NAMALWA (cell line): ENCODE measurements at places on chromosomes 6 and 20.

GRCh38 chr6:38714239-38715015 lies 684 bp upstream of the DNAH8 start:
- DNase-seq: no peak

GRCh38 chr6:83511901-83512681 lies at the start of gene PRSS35:
PRSS35 (plus strand) TSS chr6:83512534; CDS start chr6:83523442, 10,908 bp downstream.
- peak; percentile 13 for DNase-seq

DNA sequence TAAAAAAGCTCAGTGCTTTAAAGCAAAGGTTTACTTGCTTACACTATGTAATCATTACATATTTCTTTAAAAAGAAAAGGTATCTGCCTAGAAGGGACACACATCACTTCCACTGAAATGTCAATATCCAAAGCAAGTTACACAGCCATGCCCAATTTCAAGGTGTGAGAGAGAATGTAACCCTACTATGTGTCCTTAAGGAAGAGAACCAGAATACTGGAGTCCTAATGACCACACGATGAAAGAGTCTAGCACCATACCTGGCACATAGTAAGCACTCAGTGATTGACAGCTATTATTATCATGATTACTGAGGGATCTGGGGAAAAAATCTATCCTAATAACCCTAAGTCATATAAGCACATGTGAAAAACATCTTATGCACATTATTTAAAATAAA lies 10.4 kb downstream of the CHD6 start:
- DNase-seq: no peak

- DNase-seq: no peak
These were observed 146.8 kb upstream of the UST start for GRCh38 chr6:148599967-148600426.

DNA sequence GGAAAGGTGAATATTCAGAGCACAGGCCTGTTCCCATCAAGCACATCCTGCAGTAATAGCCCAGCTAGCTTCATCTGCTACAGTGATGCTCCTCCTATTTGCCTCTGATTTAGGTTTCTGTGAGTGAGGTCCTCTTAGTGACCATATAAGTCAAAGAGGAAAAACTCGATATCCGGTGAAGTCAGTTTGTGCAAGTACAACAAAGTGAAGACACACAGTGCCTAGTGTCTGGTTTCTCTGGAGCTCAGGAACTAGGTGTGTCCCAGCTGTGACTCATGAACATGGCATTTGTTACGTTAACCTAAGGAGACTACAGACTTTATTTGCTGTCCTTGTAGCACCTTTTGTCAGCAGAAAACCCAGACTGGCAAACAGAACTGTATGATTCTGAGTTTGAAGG lies 33.9 kb downstream of the EDN1 start:
- DNase-seq: no peak

GRCh38 chr6:92446052-92446451 lies 973.3 kb downstream of the EPHA7 start:
- no peak for DNase-seq

GRCh38 chr6:122778985-122779661 lies 393 bp upstream of the FABP7 start:
- no peak for DNase-seq

- no peak for DNase-seq
These were observed 55.6 kb downstream of the KIAA0408 start for GRCh38 chr6:127403636-127404035.

DNA sequence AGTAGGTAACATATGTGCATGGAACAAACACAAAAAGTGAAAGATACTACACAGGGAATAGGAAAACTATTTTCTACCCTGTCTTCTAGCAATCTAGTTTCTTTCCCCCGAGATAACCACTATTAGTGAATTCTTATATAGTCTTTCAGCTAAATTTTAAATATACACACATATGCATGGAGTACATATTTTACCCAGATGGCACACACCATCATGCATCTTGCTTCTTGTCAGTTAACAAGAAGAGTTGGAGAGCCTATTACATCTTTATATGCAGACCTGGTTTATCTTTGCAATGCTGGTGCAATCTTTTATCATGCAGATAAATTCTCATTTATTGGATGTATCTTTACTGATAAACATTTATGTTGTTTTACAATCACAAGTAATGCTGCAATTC lies 100.4 kb downstream of the OTOR start:
- DNase-seq: no peak

DNA sequence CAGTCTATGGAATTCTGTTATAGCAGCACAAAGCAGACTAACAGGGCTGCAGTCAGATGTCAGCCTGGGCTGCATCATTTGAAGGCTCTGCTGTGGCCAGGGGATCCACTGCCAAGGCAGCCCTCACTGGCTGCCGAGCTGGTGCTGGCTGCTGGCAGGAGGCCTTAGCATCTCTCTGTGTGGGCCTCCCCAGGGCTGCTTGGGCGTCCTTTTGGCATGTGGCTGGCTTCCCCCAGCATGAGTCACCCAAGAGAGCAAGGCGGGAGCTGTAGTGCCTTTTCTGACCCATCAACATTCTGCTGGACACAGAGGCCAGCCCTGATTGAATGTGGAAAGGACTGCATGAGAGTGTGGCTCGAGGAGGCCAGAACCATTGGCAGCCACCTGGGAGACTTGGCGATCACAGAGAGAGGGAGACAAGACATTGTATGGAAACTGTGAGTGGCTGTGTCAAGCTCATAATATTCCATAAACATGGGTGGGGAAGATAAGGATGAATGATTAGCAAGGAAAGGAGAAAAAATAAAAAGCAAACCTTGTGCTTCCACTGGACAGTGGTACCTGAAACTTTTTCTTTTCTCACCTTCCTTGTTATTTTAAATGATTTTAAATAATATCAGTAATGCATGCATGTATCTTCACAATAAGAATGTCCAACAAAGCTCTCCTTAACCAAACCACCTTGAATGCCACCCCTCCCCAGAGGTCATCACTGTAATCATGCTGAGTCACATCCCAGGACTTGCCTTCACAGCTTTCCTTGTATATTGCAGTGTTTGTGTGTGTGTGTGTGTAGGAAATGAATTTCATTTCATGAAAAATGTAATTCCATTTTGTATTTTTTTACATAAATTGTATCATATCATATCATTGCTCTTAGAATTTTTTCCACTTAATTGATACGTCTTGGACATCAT lies 55.0 kb upstream of the VSX1 start:
- DNase-seq: no peak

DNA sequence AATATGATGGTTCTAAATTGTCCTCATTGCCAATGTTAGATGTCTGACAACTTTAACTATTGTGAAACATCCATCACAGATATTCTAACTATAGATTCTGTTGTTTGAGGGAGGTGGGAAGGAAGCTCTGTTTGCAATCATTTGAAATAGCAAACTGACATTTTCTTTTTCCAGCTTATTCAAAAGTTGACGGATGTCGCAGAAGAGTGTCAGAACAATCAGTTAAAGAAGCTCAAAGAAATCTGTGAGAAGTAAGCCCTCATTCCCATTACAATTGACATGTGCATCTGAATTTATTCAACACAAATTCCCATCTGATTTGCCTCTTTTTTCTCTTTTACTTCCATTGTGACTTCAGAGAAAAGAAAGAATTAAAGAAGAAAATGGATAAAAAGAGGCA lies 280.6 kb upstream of the PLCB4 start:
- no peak for DNase-seq

- DNase-seq: no peak
These were observed 142.0 kb upstream of the GMDS start for GRCh38 chr6:2387445-2387844.

DNA sequence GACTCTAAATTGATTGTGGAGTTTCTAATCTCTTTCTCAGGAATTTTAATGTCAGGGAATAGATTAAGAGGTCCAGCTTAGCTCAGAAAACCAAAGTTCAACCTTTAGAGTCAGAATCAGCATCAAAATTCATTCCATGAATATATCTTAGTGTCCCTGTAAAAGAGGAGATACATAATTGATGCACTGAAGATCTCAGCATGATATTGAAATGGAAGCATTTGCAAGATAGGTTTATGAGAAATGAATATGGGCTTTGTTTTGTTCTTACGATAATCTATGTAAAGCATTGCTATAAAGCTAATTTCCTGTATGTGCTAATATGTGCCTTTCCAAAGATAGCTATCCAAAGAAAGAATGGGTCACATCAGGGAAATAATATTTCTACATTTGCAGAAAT lies 404.5 kb upstream of the HSF2 start:
- no peak for DNase-seq
